ENCODE measurements at places on chromosomes 6 and 20.
A peak's percentile ranks its signal among the peaks of the same experiment; 100 is the strongest.

- no peak for DNase-seq
These were observed 102.3 kb upstream of the FOXP4 start for GRCh38 chr6:41443616-41444525.

DNA sequence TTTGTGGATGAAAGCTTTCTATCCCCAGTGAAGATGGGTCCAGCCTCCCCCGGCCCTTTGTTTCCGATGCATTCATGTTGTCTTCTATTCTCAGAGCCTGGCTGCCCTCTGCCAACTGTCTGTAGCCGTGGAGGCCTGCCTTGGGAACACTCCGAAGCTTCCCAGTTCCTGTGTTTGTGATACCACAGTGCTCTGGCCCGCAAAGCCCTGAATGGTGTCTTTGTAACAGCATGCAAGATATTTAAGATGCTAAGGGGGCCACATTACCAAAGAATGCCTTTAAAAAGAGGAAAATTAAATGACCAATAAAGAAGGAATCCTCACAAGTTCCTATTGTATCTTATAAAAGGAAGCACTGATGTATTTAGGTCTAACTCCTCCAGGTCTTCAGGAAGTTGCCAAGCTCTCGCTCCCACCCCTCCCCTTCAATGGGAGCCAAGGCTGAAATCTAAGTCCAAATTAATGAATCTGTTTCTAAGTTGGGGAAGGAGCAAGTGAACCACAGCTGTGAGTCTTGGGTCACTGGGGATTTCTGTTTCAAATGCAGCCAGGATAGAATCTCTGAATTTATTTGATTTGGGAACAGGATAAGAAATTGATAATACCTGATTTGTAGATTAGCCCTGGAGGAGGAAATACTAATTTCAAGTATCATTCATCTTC is 596.1 kb downstream of the QKI start:
- DNase-seq, result no peak

DNA sequence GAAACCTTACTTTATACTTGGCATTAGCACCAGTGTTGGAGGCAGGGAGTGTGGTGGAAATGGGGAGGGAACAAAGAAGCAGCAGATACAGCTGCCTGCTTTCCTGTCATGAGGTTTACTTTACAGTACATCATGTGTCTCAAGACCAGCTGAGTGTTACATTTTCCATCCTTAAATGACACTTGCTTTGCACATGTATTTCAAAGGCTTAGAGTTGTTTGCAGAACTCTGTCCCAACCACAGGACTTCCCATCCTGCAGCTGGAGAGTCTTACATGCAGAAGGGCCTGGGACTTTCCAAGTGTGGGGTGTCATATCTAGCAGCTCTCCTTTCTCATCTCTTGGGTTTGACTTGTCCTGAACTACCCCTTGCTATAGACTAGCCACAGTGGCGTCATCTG is 395.9 kb downstream of the DHX35 start:
- no peak for DNase-seq

GRCh38 chr6:14423955-14424354 is 306.4 kb downstream of the CD83 start:
- no peak for DNase-seq

- DNase-seq, result no peak
These were observed 102.4 kb downstream of the TFAP2C start for GRCh38 chr20:56731476-56731875.

- no peak for DNase-seq
These were observed 94.1 kb downstream of the CDH26 start for GRCh38 chr20:60052322-60052721.

- peak; percentile 70 for DNase-seq
These were observed 32.6 kb upstream of the PHACTR3 start for GRCh38 chr20:59571551-59572314.

DNA sequence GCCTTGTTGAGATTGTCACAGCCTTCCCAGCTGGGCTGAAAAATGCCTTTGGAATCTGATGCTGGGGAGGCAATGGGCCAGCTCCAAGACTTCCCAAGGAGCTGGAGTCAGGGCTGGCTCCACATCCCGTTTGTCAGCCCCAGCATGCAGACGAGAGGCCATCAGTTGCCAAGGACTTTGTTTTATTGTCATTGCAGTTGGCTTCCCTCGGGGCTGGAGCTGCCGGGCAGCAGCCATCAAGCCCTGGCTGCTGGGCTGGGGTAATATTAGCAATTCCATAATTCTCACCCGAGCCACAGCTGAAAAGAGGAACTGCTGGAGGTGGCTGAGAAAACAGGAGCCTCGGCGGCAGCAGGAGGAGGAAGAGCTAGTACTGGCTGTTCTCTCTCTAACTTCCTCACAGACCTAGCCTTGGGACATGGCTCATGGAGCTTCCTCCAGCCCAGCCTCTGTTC is 182.5 kb downstream of the CDC5L start:
- DNase-seq, result peak; percentile 70

GRCh38 chr20:48752963-48753362 is 74.8 kb downstream of the PREX1 start:
- no peak for DNase-seq

DNA sequence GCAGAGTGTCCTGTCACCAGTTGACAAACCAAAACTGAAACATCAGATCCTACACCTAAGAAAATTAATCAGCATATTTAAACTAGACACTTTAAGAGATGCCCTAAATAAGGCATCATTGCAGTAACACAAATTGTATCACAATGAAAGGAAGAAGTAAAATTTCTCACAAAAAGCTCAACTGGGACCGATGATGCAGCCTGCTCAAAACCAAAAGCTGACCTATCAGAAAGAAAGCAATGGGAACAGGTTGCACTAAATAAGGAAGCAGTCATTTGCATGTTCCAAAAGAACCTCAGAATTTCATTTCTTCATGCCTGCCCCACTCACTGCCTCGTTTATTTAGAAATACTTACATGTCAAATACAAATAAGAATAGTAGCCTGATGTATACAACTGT is 12.1 kb downstream of the HIVEP2 start:
- no peak for DNase-seq
